Stimulated activated CD8-positive, alpha-beta memory T cell treated with anti-CD3 and anti-CD28 coated beads, Interleukin-7, amount 100 ng/mL, for 1 hour (primary cell): ENCODE measurements at places on chromosomes 6 and 20.

DNA sequence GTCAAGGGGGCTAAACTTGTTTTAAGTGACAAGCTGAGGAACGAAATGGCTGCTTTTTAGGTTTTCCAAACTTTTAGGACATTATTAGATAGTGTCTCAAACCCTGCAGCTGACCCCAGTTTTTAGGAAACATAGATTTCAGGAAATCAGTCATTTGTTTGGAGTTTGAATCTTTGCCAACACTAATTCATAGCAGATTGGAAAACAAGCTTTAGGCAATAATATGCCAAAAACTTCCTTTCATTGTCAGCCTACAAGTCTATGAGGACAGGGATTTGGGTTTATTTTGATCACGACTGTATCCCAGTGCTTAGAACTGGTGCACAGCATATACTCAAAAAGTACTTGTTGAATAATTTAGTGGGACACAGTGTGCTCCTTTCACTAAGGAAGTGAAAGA is 123.2 kb downstream of the TINAG start:
- DNase-seq = no peak

DNA sequence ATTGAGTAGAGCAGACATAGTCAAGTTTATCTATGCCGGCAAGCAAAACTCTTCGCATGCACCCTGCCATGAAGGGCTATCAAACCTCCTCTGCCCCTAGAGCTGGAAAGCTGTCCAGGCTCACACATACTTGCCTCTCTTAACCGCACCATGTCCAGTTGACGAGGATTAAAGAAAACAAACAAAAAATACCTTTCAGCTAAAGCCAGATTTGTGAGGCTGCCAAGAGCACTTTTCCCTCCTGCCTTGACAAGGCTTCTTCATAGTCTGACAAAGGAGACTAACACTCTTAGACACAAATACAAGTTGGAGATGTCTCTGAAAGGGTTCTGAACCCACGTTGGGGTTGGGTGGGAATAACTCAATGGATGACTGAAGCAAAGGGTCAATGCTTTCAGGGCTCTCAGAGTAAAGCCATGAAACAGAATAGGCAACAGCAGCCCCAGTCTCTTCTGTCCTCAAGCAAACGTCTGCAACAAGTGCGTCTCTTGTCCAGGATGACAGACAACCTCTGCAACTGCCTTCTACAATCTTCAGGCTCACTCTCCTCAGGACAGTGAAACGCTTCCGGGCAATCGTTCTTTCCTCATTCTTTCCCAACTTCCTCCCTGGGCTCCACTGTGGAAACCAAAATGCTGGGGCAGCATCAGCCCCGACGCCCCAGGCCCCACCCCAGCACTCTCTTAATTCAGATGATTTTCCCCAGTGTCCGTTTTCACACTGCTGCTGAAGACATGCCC is 57.8 kb downstream of the AGPAT4 start:
- no peak for DNase-seq

- DNase-seq = no peak
Observed at GRCh38 chr6:118103381-118104146, 196.5 kb downstream of the SLC35F1 start.

GRCh38 chr6:157148391-157149323 is 174.7 kb downstream of the TMEM242 start:
- DNase-seq = no peak

GRCh38 chr20:44001667-44002596 is 87.3 kb downstream of the TOX2 start:
- DNase-seq = no peak

- DNase-seq = no peak
Observed at GRCh38 chr6:3297006-3297405, 38.3 kb downstream of the PSMG4 start.
